ENCODE measurements at places on chromosomes 6 and 20.

GRCh38 chr20:45444050-45444449 lies 25.5 kb upstream of the WFDC2 start:
- no peak for DNase-seq

DNA sequence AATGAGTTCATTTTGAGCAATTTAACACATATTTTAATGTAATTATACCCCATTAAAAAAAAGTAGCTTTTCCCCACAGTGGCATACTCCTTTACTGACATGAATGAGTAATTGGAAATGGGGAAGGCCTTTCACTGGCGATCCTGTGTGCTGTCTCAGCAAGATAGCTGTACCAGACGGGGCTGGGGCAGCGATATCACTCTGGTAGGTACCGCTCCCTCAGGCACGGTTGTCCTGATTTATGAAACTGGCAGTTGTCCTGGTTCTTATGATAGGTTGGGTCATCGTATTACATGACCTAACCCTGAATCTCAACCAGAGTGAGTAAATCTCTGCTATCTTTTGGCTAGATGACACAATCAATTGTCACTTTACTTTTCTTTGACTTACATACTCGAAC lies 355.0 kb upstream of the MAP3K7 start:
- DNase-seq: no peak

GRCh38 chr20:12276011-12276673 lies 358.4 kb downstream of the BTBD3 start:
- no peak for DNase-seq

- no peak for DNase-seq
Measured at GRCh38 chr20:5691918-5692618, 58.1 kb upstream of the SHLD1 start.

DNA sequence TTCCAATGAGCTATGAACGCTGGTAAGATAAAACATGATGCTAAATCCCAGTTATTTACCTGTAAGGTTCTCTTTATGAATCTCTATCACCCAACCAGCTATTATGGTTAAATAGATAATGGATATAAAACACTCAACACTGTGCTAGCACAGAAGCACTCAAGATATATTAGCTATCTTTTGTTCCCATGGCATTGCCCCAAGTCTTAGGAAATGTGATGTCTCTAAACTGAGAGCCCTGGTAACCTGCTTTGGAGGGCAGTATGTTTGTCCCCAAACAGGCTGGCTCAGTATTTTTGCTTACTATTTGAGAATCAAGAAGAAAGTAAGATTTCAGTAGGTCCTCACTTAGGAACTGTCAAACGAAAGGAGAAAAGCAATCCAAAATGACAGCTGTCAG lies 90.5 kb downstream of the BTBD9 start:
- no peak for DNase-seq

GRCh38 chr6:63816401-63816981 lies 180.9 kb downstream of the PHF3 start:
- no peak for DNase-seq

GRCh38 chr6:88626460-88626859 lies 337.0 kb downstream of the RNGTT start:
- no peak for DNase-seq

DNA sequence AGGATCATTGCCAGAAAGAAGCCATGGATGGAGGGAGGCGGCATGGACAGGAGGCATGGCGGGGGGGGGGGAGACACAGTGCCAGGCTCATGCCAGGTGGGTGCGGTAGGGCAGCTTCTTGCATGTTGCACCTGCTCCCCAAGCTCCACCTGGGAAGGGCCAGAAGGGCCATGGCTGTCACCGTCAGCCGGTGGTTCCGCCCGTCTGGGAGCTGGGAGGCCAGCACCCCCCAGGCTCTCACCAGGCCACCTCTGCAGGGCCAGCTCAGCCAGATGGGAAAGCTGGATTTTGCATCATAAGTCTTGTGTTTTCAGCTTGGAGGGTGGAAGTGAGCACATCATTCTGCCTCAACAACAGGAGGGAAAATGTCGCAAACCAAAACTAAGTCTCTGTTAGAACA lies 404.7 kb downstream of the TAF4 start:
- no peak for DNase-seq

GRCh38 chr6:161305860-161306259 lies 32.0 kb upstream of the AGPAT4 start:
- no peak for DNase-seq

- DNase-seq: no peak
Measured at GRCh38 chr6:36955671-36956445, 1.3 kb downstream of the PI16 start.

DNA sequence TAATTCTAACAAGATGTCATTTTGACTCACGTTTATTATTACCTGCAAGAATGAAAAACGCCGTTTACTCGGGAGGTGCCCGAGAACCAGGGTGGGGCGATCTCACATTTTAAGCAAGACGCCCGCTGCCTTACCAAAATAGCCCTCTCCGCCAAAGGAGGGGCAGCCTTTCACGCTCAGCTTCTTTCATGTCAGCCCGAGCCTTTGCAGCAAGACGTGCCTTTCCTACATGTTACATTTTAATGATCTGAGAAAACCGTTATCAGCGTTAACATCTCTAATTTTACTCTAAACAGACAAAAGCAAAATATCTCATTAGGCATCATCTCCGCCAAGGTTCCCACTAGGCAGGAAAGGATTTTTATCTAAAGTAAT lies 2.0 kb downstream of the BACH2 start:
- no peak for DNase-seq

DNA sequence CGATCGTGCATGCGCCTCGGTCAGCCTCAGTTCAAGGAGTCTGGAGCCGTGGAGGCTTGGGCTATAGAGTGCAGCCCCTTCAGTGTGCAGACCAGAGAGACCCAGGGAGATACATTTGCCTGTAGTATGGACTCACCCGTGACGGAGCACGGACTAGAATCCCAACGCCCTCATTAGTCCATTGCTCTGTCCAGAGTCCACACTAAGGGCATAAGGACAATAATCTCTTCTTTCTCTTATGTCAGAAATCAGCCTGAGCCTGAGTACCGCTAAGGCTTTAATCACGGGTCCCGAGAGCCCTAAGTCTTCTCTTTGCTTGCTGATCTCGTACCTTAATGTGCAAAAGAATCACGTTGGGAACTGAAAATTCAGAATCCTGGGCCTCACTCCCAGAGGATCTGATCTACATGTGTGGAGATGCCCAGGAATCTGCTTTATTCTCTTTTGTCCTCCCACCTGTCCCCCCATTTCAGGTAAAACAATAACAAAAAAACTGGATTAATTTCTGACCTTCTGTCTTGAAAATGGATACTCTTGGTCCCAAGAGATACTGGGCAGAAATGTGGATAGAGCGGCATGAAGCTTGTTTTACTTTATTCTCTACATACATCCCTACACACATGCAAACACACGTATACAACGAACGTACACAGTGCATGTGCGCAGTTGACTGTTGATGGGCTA lies 671 bp downstream of the BPHL start:
- no peak for DNase-seq

DNA sequence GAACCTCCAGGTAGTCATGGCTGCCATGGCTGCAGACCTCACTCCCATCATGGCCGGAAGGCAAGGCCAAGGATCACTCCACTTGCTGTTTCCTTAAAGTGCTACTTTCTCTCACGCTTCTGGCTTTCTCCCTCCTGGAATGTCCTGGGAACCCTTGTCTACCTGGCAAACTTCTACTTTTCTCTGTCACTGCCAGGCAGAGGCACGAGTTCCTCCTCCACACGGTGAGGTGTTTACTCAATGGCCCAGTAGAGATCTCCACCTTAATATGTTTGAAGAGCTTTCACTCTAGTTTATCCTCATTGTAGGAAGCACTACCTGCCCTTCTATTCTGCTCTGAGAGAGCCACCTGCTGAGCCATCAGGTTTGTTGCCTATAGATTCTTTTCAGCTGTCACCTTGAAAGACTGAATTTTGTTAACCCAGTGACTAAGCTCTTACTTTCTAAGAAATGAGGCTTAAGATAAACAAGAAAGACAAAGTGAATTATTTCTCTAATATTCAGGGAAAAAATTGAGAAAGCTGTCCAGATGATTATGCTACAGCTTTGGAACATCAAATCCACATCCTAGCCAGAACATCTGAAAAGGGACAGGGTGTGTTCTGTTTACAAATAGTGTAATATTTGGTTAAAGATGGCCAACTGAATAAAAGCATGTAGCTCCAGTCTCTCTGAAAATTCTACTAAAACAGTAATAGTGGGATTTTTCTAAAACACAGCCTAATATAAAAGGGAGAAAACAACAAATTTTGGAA lies 54.9 kb downstream of the PLAGL1 start:
- DNase-seq: no peak

- no peak for DNase-seq
Measured at GRCh38 chr6:26156850-26157250, 69.6 kb downstream of the HFE start.

DNA sequence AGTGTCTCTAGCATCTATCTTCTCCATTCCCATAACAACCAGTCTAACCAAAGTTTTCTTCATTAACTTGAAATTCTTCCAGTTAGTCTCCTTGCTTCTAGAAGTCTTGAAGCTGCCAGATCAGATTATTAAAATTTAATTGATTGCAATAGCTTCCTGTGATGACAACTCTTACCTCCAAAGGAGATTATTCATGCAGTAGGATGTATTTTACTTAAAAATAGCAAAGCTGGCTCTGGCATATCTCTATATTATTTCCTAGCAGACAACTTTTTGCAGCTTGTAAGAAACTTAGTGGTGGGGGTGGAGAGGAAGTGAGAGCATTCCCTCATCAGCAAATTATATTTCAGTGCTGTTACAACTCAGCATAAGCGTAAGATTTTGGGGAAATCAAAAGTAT lies 290.4 kb downstream of the GRIK2 start:
- no peak for DNase-seq

GRCh38 chr20:34575756-34576155 lies 17.2 kb downstream of the MAP1LC3A start:
- no peak for DNase-seq

- DNase-seq: no peak
Measured at GRCh38 chr6:108359901-108360882, 65.3 kb downstream of the AFG1L start.

DNA sequence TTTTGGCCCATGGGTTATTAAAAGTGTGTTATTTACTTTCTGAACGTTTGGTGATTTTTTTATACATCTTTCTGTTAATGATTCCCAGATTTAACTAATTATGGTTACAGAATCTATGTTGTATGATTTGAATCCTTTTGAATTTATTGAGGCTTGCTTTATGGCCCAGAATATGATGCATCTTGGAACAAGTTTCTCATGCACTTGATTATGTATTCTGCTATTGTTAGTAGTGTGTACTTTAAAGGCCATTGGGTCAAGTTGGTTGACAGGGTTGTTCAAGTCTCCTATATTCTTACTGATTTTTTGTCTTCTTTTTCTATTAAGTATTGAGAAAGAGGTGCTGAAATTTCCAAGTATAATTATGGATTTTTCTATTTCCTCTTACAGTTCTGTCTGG lies 105.0 kb upstream of the FOXO3 start:
- DNase-seq: no peak

DNA sequence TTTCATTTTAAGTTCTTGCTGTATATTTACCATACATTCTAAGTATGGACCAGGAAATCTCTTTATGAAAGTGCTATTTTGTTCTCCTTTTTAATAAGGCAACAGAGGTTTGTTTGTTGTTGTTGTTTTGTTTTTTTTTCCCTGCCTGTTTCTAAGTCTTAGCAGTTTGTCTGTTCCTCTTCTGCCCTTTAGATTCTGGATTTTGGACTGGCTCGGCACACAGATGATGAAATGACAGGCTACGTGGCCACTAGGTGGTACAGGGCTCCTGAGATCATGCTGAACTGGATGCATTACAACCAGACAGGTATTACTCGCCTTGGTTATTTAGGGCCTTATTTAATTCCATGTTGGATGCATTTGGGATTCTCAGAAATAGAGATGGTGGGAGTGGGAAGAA lies 48.0 kb downstream of the MAPK14 start:
- DNase-seq: no peak

DNA sequence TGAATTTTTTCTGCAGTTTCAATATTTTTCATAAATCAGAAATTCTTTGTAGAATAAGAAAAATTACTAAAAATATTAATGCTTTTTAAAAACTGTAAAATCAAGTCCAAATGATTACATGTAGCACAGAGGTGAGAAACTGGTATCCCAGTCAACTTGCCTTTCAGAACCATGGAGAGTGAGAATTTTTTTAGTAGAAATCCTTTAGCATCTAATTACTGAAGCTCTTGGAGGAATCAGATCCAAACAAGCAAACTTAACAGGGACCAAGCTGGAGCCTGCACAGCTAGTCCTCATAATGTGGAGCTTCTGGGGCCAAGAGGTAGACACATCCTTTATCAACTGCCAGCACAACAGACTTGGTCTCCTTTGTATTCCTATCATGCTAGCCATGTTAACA lies 724.5 kb downstream of the TFAP2A start:
- no peak for DNase-seq

DNA sequence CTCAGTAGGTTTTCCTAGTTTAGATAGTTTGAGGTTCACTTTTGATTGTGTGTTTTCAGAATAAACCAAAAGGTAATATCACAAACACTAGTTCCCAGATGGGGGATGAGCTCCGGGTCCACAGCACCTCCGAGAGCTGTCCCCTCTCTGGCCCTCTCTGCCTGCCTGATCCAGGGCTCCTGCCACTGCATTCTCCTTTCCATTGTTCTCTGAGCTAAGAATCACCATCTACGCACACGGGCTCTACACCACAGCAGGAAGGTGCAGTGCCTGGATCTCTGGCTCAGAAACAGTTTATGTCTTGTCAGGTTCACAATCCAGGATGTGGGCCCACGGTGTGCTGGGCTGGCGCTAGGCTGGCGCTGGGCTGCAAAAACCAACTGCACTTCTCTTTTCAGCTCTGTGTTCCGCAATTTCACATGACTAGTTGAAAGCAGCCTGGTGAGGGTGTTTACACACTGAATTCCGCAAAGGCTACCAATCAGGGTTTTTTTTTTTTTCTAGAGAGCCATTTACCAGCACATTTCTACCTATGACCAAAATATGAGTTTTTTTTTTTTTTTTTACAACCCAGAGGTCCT lies 167.5 kb downstream of the SOD2 start:
- no peak for DNase-seq

DNA sequence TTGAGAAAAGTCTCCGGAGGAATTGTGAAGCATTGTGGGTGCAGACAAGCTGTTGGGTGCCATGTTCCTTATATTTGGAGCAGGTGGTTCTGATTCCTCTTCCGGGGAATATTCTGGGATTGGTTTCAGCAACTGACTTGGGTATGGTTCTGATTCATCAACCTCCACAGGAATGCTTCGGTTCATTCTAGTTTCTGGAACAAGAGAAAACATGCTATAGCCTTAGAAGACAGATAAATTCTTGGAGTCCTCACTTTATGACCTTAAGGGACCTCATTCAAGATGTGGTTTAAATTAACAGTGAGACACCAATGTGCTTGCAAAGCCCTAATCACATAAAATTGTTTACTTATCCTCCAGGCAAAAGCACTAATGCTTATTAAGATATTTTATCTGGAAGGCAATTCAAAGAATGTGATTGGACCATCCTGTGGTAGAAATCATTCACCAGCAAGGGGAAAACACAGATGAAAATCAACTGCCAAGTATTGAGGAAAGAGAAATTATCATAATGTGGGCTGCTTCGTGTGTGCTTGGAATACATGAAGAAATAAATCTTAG lies 13.7 kb downstream of the TRAF3IP2 start:
- no peak for DNase-seq

All from globus pallidus (tissue), 1 donor.